Fibroblast of gingiva (primary cell): ENCODE measurements at places on chromosomes 7 and 10.

DNA sequence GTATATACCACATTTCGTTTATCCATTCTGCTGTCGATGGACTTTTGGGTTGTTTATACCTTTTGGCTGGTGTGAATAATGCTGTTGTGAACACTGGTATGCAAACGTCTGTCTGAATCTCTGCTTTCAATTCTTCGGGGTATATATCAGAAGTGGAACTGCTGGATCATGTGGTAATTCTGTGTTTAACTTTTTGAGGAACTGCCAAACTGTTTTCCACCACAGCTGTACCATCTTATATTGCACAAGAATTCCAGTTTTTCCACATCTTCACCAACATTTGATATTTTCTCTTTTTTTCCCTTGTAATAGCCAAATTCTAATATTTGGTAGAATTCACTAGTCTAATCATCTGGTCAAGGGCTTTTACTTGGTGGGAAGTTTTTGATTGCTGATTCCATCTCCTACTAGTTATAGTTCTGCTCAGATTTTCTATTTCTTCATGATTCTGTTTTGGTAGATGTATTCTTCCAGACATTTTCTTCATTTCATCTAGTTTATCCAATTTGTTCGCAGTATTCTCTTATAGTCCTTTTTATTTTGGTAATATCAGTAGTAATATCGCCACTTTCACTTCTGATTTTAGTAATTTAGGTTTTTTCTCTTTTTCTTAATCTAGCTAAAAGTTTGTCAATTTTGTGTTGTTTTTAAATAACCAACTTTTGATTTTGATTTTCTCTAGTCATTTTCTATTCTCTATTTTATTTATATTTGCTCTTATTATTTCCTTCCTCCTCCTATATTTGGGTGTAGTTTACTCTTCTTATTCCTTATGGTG is 271.2 kb downstream of the ZEB1 start:
- peak; percentile 58 for DNase-seq

GRCh38 chr10:21217107-21217506 is 308.4 kb downstream of the SKIDA1 start:
- peak; percentile 63 for DNase-seq

DNA sequence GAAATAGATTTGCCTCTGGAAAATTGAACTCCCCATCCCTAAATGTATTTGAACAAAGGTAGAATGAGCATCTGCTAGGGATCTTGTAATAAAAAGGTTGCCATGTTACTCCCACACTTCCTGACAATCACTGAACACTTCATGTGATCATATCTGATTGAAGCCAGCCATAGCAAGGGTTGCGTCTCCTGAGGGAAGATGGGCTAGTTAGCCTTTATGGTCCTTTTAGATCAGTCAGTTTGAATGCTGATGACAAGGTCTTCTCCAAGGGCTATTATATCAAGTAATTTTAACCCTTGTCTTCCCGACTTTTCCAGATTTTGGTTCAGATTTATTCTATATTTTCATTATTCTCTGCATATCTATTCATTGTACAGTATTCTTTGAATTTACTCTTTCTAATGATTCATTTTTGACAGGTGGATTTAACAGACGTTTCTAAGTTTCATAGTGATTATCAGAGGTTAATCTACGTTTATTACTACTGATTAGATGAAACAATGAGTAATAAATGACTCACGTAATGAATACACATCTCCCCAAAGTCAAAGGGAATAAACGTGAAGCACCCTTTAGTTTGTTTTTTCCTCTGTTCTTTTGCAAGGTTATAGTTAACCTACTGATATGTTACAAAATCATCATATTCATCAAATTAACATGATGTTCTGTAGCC is 28.1 kb downstream of the CSGALNACT2 start:
- no peak for DNase-seq

DNA sequence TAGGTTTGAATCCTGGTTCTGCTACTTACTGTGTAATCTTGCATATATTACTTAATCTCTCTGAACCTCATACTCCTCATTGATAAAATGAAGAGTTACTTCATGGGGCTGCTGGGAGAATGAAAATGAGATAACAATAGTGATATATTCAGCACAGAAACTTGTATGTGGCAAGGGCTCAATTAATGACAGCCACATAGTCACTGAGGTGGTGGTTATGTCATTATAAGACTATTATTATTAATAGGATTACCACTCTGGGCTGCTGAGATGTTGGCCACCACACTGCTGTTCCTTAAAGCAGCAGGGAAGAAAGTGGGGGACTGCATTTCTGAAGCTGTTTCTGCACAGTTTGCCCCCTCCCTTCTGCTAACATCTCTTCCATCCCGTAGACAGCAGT is 100.4 kb upstream of the PDLIM1 start:
- DNase-seq = no peak

DNA sequence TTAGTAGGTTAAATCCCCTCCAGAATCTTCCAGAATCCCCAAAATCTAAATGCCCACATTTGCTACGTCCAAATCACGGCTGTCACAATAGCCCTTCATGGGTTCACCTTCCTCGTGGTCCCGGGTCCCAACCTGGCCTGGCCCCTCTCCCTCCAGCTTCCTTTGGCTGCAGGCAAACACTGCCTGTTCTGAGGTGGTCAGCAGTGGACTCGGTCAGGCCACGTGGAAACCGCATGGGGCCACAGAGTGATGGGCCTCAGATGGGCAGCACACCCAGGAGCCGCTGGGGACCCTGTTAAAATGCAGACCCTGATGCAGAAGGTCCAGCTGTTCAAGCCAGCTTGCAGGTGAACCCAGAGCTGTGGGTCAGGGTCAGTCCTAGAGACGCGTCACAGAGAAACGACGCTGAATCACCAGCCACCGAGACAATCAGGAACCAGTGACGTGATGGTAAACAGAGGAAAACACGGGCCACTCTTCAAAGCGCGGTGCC is 588.6 kb downstream of the DNAJB6 start:
- DNase-seq = no peak
